GF-D8 (cell line): ENCODE measurements at places on chromosomes 1 and 21.

DNA sequence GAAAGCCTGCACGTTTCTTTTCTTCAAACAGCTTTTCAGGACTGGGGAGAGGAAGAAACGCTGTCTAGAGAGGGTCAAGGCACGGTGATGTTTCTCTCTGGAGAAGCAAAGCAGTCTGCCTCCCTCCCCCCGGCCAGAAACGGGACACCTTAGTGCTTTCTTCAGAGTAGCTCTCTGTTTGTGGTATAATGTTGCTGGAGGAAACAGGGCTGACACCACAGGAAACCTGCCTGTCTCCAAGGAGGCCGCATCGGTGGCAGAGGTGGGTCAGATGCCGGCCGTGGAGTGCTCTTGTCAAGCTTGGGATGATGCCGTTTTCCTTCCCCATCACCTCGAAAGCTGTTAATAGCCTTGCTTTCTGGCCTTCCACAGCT, 139.4 kb downstream of the DHRS3 start:
- DNase-seq, result no peak

GRCh38 chr1:184299406-184299790, 87.4 kb upstream of the C1orf21 start:
- DNase-seq, result no peak

DNA sequence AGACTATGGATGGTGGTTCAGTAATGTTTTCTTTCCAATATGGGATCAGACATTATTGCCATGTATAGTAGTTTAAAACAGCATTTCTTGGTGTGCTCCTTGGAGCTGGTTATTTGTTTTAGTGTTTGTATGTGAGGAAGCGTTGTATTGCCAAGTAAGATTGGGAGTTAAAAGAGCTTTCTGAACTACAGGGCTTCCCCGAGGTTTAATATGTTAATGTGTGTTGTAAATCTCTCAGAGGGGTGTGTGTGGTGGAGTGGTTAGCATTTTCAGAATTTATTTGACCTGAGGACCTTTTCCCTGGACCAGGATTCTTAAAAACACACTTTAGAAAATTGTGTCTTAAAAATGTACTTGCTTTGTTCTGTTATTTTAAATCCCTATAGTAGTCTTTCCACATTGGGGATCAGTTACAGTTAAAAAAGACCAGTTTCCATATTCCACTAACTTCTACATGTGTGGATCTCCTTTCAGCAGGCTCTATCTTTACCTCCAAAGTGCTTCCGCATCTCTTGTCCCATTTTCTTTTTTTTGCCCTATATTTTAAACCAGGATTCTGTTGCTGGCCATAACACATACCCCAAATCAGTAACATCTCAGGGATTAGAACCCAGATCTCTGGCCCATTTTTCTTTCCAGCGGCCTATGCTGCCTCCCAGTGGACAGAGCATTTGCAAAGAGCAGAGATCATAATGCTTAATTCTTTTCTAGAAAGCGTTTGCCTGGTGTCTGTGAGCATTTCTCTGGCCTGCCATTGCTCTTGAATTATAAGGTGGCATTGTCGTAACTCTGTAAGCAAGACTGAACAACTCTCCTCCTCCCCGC, 58.6 kb downstream of the PBX1 start:
- no peak for DNase-seq

- peak; percentile 91 for DNase-seq
Observed at GRCh38 chr1:198638894-198639635, at the start of gene PTPRC. Gene PTPRC (plus strand): TSS chr1:198639040. CDS start chr1:198639269, 229 bp downstream.

GRCh38 chr21:28644762-28645161, 347.9 kb downstream of the LTN1 start:
- DNase-seq, result no peak

DNA sequence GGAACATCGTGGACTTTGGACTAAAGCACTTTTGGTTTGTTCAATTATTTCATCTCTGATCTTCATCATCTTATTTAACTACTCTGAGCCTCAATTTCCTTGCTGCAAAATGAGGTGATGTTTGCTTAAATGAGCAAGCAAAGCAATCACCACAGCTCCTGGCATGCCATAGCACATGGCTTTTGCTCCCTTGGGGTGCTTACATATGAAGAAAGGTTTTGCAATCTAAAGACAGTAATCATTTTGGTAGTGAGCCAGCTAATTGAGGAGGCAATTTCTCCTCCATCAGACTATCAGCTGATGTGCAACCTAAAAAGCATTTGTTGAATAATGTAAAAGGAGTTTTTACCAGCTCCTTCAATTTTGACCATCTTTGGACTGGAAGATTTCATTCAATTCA, 68.8 kb upstream of the KCNJ15 start:
- no peak for DNase-seq

- no peak for DNase-seq
Observed at GRCh38 chr1:203992440-203992839, 80.5 kb upstream of the SOX13 start.

DNA sequence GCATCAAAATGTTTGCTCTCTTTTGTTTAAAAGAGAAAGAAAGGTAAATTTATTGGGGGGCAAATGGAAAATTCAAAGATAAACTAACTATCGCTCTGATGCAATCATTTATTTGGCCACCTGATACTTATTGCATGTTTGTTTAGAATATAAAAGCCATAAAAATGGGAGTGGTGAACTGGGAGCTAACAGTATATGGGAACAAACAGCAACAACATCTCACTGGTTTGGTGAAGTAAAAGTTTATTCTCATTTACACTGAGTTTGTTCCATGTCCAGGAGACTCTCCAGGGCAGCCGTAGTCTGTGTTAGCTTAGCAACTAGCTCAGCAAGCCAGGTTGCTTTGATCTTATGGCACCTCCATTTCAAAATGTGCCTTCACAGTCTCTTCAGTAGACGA, 20.4 kb downstream of the C4BPA start:
- DNase-seq, result no peak

DNA sequence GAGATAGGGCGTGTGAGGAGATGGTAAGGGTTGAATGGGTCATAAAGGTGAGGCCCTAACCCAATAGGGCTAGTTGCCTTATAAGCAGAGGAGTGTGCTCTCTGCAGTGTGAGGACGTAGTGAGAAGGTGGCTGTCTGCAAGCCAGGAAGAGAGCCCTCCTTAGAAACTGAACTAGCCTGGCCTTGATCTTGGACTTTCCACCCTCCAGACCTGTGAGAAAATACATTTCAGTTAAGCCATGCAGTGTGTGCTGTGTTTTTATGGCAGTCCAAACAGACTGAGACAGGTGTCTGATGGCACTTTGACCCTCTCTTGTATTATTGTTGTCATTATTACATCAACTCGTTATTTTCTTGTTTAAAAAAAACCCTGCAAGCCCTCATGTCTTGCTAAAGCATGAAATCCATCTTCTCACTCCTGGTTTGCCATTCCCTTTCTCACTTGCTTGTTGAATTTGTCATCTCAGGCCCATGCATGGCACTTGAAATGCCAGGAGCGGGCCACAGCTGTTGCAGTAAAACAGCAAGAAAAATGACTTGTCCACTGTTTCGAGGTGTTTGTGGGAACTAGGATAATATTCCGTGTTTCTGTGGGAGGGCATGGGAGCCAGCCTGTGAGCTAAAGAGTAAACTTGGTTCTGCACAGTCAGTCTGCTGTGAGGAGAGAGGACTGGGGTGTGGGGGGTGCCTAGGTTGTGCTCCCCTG, 78.6 kb downstream of the STUM start:
- DNase-seq, result no peak

GRCh38 chr1:83929184-83929583, 69.7 kb downstream of the TTLL7 start:
- DNase-seq, result no peak

DNA sequence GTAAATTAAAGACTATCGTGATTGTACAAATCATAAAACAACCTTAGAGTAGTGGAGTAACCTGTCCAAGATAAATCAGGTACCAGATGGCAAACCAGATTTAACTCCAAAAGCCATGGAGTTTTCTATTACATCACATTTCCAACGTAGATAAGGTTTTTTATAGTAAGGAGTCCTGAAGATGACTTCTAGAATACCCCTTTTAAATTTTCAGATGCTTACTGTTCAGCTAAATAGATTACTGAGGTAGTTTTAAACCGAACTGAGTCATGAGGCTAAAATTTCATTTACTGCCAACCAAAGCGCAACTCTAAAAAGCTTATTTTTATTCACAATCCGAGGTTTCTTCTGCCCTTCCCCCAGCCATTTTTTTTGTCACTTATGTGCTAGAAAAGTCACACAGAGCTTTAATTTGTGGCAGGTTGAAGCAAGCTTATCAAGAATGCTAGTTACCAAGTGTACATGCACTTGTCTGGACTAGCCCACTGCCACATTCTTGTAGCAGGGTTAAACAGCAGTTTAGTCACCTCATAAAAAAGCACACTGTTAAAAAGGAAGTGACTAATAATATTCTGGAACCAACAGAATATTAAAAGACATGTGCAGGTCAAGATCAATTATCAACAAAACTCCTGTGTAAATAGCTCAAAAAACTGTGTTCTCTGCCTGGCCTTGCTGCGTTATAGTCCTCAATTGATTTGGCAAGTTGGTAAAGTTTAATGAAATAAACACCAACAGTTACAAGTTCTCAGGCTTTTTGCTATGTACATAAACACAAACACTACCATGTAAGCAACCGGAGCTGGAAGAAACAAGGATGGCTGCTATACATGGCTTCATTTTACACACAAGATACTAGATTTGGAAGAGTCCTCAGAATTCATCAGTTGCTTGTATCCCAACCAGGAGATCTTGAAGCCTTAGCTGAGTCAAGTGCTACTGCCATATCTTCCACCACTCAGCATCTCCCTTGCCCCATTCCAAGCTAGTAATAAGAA, 180.3 kb upstream of the DMRTA2 start:
- DNase-seq, result no peak

DNA sequence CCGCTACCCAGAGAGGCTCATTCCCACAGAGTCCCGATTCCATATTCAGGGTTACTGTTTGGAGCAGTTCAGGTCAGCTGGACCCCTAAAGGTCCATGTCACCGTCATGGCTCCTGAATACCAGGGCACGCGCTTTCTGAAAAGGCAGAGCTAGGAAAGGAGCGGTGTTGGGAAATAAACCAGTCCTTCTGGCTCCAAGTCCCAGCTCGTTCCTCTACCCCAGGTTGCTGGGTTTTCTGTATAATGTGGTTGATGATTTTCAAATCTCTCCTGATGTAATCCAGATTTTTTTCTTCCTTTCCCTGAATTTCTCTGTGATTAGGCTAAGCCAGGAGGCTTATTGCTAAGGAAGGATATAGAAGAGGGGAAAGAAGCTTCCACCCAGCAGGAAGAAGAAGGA, 14.0 kb upstream of the PKP1 start:
- DNase-seq, result no peak

DNA sequence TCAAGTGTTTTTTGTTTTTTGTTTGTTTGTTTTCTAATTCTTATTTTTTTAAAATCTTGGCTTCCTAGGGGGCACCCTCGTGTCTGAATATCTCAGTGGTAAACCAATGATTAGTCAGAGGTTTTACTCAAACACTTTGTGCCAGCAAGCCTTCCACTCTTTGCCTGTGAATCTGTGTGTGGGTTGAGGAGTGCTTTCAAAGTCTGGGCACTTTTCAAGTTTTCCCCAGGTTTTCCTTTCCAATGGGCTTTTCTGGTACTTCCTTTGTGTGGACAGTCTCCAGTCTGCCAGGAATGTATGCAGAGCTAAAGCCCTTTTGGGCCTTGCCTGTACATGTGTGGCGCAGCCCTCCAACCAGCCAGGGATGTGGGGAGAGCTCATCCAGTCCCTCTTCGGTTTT, 9.7 kb upstream of the PPIE start:
- no peak for DNase-seq
